ENCODE measurements at places on chromosomes 11 and 22.

DNA sequence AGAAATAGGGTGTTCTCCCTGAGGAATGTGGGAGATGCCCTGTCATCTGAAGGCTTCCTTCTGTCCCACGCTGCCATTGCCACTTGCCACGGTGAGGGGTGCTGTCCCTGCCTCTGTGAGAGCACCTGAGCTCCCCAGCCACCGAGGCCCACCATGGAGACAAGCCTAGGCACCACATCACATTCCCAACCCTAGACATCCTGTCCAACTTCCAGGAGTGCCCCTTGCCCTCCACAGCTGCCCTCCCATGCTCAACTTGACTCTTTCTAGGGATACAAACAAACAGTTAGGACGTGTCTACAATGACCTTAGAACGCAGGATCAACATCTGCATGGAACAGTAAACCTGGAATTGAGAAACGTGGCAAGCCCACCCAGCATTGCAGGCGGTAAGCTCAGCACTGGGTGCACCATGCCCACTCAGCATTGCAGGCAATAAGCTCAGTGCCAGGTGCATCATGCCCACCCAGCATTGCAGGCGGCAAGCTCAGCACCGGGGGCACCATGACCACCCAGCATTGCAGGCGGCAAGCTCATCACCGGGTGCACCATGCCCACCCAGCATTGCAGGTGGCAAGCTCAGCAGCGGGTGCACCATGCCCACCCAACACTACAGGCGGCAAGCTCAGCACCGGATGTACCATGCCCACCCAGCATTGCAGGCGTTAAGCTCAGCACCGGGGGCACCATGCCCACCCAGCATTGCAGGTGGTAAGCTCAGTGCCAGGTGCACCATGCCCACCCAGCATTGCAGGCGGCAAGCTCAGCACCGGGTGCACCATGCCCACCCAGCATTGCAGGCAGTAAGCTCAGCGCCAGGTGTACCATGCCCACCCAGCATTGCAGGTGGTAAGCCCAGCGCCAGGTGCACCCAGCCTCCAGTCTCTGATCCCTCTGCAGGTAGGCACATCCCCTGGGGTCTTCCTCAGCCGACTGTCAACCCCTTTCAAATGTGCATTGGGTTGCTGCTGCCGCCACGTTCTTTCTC lies 1463.9 kb downstream of the TBC1D22A start:
- no peak for DNase-seq

GRCh38 chr11:83349296-83349695 lies 63.1 kb upstream of the CCDC90B start:
- no peak for DNase-seq

- no peak for DNase-seq
Measured at GRCh38 chr11:6547177-6547576, 50.1 kb downstream of the DNHD1 start.

GRCh38 chr22:45341498-45341897 lies 31.8 kb downstream of the FAM118A start:
- DNase-seq, result no peak

GRCh38 chr11:71787098-71787823 lies 45.7 kb upstream of the DEFB108B start:
- peak; percentile 74 for DNase-seq

All from stimulated activated CD8-positive, alpha-beta memory T cell treated with anti-CD3 and anti-CD28 coated beads, Interleukin-4, amount 100 ng/mL, for 1 hour (primary cell).